GOT3 (cell line): ENCODE measurements at places on chromosomes 6 and 20.

- DNase-seq = no peak
These were observed 109.9 kb downstream of the CD2AP start for GRCh38 chr6:47587493-47587892.

- DNase-seq = no peak
These were observed 193.2 kb downstream of the TBC1D7 start for GRCh38 chr6:13135152-13135551.

DNA sequence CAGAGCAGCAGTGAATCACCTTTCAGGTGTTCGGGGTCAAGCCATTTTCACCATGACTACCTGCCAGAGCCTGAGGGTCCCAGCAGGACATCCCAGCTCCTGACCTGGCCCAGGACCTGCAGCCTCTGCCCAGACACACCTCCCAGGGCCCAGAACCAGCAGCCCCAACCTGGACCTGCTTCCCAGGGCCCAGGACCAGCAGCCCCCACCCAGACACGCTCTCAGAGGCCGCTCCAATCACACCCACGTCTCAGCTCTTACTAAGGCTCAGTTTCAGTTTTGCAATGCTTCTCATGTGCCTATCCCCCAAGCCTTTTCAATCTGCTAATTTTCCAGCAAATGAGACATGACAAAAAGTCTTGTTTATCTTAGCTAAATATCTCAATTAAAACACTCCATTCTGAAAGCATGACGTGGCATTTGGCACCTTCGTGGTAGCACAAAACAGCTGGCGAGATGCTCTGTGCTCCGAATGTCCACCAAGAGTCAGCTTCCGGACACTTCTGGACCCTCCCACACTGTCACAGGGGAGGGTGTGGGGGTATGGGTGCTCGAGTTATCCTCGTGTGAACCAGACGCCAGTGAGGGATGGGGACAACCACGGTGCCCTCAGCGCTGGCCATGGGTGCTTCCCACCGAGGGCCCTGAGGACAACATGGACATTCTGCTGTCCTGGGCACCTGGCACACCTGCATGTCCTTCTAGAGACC lies 253.2 kb downstream of the DLL1 start:
- DNase-seq = no peak

DNA sequence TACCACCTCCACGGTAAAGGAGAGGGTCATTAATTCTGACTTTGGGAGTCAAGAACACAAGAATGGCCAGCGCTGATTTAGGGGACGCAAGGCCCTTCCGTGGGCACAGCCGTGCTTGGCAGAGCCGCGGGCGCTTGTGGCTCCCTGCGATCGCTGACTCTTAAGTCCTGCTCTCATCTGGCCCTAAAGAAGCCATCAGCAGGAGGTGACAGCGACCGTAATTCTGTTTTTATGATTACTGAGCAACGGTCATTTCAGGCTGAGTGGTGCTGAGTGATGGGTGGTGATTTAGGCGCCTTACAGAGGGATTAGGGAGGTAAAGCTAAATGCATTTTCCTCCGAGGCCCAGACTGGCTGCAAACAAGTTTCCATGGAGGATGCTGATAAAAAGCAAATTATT lies 364.6 kb upstream of the SULF2 start:
- DNase-seq = no peak

GRCh38 chr6:30759575-30760239 lies 15.4 kb upstream of the IER3 start:
- no peak for DNase-seq

DNA sequence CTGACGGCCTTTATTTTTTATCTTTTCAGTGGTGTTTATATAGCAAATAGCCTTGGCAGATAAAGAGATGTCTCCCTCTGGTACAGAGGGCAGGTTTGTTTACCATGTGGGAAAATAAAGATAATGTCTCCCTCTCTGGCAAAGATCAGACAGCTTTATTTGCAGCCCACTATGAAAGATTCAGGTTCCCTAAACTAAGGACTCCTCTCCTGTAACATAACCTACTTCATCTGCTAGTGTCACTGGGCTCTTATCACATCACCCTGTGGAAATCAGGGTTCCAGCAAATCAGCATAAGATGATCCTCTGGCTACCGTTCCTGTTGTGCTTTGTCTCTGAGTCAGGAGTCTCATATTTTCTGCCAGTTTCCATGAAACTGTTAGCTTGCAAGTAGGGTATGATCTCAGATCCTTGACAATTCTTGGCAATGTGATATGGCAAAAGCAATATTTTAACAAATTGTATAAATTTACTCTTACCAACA lies 3.1 kb downstream of the FBXL4 start:
- no peak for DNase-seq

- DNase-seq = no peak
These were observed 5.8 kb downstream of the FAM83D start for GRCh38 chr20:38931984-38932383.
